Fibroblast of pulmonary artery (primary cell): ENCODE measurements at places on chromosomes 12 and 14.

DNA sequence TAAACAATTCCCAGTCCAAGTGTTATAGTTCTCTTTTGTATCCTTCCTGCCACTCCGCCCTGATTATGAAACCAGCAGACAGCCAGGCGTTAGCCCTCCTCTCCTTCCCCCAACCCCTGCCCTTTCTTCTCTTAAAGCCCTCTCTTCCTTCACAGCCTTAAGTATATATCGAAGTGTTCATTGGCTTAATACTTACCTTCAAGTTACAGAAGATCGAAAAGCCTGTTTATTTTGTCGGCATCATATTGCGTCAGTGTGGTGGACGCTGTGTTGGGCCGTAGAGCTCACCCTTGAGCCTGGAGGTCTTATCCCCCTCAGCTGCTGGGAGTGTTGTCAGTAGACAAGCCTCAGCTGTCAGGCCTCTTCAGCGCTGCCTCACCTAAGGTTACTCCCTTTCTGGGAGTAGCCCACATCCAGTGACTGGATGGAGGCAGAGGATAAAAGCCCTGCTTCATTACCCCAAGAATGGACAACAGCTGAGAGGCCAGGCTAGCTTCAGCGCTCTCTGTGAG, 36.2 kb downstream of the CMAS start:
- DNase-seq, result no peak

DNA sequence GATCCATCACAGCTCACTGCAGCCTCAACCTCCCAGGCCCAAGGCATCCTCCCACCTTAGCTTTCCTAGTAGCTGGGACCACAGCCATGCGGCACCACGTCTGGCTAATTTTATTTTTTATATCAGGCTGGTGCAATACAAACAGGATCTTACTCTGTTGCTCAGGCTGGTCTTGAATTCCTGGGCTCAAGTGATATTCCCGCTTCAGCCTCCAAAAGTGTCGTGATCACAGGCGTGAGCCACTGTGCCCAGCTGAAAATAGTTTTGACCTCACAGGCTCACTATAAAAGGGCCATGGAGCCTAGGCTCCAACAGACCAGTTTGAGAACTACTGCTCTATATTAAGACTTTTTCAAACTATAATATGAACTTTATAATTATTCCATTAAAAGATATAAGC, 37.3 kb downstream of the SNX6 start:
- DNase-seq, result no peak

DNA sequence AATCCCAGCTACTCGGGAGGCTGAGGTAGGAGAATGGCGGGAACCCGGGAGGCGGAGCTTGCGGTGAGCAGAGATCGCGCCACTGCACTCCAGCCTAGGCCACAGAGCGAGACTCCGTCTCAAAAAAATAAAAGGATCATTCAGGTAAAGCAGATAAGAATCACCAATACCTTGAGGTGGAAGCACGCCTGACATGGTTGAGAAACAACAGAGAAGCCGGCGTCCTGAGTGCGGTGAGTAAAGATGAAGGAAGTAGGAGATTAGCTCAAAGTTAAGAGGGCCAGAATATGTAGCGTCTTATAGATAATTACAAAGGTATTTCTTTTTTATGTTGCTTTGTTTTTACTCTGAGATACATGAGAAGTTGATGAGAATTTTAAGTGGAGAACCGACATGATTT, 14.7 kb downstream of the CLEC7A start:
- no peak for DNase-seq

GRCh38 chr14:105363847-105364708, 34.3 kb upstream of the TEX22 start:
- peak; percentile 47 for DNase-seq

- peak; percentile 17 for DNase-seq
Measured at GRCh38 chr14:60101786-60102185, 10.1 kb downstream of the PCNX4 start.

DNA sequence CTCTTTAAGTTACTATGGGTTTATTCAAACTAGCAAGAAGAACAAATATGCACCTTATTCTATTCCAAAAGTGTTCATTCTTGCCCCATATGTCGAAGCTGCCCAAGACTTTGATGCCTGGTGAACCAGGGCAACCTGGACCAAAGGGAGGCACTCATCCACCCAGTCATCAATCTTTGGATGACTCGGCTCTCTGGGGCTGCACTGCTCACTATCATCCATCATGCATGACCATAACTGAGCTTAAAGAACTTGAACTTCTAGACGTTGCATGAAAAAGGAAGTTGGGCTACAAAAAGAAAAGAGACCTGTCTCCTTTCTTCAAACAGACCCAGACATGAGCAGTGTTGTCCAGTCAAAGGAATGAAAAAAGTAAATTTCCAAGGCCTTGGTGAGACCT, 1.2 kb downstream of the KRT4 start:
- DNase-seq, result no peak

- no peak for DNase-seq
Measured at GRCh38 chr12:103846415-103846814, 5.4 kb upstream of the NT5DC3 start.

- peak; percentile 91 for DNase-seq
Measured at GRCh38 chr14:105351920-105352851, 37.6 kb downstream of the PACS2 start.

GRCh38 chr12:79406993-79407392, 283.8 kb downstream of the PAWR start:
- DNase-seq, result no peak

GRCh38 chr14:96629082-96629481, 126.9 kb downstream of the PAPOLA start:
- no peak for DNase-seq

GRCh38 chr12:11968048-11968383, 102.7 kb upstream of the BCL2L14 start:
- DNase-seq, result no peak

DNA sequence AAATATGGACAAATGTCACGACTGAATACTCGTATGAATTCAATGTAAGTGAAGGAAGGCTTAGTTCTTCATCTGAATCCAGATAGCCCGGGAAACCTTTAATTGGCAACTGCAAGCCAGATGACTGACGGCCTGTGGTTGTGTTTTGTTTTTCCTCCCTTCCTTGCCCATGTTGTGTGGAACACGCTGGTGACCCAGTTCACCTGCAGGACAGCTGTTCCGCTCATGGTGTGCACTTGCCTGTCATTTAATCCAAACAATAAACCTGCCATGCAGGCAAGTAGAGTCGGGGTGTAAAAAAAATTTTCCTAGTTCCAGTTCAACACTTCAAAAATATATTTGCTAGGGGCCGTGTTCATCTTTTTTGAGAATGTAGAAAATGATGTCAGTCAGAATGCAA, 88.0 kb downstream of the TMEM132D start:
- no peak for DNase-seq

DNA sequence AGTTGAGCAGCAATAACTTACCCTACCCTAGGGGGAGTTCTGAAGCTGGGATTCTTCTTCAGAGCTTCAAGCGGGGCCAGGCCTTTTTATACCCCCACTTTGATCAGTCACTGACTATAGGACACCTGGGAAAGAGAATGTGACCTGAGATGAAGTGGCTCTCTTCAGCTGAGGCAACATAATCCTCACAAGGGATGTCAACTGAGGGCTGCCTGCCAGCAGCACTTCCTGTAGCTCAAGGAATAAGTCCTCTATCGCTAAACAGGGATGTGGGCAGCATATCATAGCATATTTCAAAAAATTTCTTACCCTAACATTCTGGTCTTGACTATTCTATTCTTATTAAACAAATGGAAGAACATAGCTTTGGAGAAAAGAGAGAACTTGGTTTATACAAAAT, 17.4 kb downstream of the LGALS3 start:
- peak; percentile 34 for DNase-seq

DNA sequence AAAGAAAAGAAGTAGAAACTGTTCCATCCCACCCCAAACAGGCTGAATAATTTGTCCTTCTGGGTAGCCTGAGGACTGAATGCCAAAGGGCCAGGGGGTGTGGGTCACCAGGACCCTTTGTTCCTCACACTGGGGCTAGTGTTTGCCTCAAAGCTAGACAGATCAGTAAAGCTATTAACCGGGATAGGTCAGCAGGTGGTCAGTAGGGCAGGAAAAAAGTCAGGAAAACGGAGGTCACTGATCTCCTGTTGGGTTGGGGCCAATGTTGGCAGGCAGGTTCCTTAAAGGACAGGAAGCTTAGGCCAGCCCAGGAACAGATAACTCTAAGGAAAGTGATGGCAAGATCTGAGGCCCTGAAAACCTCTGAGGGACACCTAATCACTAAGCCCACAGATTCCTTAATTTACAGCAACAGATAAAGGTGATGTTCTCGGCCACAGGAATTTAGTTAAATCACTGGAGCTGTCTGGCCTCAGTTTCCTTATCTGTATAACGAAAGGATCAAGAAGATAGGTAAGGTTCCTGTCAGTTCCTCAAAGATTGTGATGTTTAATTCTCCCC, 22.7 kb upstream of the TMPO start:
- no peak for DNase-seq

GRCh38 chr12:32134101-32134888, 27.6 kb downstream of the BICD1 start:
- DNase-seq, result peak; percentile 59

GRCh38 chr14:69089046-69089445, 63.9 kb downstream of the DCAF5 start:
- DNase-seq, result no peak

GRCh38 chr14:29580763-29581162, 346.9 kb downstream of the PRKD1 start:
- no peak for DNase-seq

DNA sequence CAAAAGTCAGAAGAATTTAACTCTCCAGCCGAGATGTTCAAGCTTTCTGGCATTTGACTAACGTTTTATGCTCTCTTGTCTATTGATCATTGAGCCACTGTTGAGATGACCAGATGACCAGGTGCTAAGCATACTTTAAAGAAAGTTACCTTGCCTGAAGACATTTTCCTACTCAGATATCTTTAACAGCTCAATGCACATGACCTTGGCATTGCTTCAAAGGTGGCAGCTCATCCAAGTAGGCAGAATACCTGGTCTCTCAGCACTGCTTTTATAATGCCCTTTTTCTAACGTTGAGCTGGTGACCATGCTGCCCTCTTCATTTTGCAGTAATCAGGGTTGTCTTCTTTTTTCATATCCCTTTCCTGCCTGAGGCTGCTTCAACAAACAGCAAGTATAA, 358.1 kb downstream of the RAD51B start:
- DNase-seq, result no peak

DNA sequence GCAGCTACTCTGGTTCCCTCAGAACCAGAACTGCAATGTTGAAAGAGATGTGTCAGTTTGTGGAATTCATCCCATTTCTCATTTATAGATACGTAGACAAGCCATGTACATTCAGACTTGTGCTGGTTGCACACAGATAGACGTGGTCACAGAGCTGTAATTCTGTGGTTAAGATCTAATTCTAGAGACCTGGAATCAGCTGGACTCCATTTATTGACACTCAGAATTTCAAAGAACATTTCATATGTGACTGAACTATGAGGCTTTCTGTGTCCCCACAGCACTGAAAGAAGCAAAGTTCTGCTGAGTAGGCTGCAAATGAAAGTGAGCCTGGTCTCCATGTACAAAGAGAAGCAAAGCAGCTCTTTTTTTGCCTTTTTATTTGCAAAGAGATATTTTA, 220.2 kb upstream of the NAV3 start:
- DNase-seq, result no peak

GRCh38 chr12:26122681-26123481, 2.0 kb downstream of the BHLHE41 start:
- peak; percentile 82 for DNase-seq

GRCh38 chr14:96676166-96676565, 121.0 kb upstream of the VRK1 start:
- peak; percentile 8 for DNase-seq

- no peak for DNase-seq
Measured at GRCh38 chr12:132196873-132197390, 52.7 kb downstream of the NOC4L start.

- no peak for DNase-seq
Measured at GRCh38 chr14:51297066-51297465, 57.0 kb downstream of the TMX1 start.

DNA sequence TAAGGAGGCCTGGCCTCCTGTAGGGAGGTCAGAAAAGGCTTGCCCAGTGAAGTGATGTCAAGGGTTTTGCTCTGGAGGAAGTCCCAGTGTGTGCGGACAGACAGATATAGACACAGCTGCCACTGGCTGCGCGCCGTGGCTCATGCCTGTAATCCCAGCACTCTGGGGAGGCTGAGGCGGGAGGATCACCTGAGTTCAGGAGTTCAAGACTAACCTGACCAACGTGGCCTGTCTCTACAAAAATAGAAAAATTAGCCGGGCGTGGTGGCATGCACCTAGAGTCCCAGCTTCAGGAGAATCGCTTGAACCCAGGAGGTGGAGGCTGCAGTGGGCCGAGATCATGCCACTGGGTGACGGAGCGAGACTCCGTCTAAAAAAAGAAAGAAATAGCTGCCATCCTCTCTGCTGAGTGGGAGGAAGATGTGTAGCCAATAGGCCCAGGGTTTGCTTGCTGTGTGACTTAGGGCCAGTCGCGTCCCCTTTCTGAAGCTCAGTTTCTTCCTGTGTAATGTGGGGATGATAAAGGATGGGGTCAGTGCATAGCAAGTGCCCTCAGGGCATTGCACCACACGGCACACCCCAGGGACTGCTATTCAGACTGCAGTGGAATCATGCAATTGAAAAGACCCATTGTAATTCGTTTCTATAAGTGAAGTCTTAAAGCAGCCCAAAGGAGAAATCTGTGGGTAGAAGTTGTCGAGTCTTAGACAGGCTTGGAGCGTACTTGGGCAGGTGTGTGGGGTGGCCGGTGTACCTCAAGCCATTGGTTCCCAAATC, 18.7 kb upstream of the MLEC start:
- no peak for DNase-seq

GRCh38 chr12:113800201-113800600, 165.9 kb downstream of the RBM19 start:
- DNase-seq, result peak; percentile 11

GRCh38 chr12:89965993-89966392, 257.4 kb upstream of the ATP2B1 start:
- no peak for DNase-seq
